SK-N-SH treated with all-trans-retinoic acid at 6 μM for 48 hours (cell line): ENCODE measurements at places on chromosomes 3 and 15.

DNA sequence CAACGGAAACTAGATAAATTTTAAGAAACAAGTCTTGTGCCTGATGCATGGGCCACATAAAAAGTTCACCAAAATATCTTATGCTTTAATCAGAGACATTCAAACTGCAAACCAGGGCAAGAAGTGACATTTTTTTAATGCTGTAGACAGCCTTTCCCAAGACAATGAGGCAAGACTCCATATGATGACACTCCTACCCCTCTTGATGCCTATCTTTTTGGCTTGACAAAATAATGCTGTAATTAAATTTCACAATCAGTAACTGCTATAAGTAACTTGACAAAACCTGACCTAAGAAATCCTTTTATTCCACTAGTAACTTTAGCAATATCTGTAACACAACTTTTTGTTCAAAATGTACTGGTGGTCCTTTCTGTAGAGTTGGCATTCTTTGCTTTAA is 48.7 kb downstream of the ECT2 start:
- ATAC-seq: no peak

DNA sequence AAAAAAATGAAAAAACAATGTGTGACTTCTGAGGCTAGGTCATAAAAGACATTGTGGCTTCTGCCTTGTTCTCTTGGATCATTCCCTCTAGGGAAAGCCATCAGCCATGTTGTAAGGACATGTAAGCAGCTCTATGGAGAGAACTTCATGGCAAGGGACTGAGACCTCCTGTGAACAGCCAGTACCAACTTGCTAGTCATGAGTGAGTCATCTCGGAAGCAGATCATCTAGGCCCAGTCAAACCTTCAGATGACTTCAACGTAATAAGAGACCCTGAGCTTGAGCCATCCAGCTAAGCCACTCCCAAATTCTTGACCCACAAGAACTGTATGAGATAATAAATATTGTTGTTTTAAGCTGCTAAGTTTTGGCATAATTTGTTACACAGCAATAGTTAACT is 4.9 kb downstream of the MON1A start:
- ATAC-seq: peak; percentile 6; the same call in 1 of the 3 replicates

GRCh38 chr3:17065881-17066280 is 181.1 kb downstream of the PLCL2 start:
- ATAC-seq: no peak

- ATAC-seq: no peak
Measured at GRCh38 chr3:23748398-23749110, 57.2 kb upstream of the UBE2E1 start.

GRCh38 chr15:38758043-38758442 is 193.4 kb upstream of the RASGRP1 start:
- ATAC-seq: peak; percentile 98

DNA sequence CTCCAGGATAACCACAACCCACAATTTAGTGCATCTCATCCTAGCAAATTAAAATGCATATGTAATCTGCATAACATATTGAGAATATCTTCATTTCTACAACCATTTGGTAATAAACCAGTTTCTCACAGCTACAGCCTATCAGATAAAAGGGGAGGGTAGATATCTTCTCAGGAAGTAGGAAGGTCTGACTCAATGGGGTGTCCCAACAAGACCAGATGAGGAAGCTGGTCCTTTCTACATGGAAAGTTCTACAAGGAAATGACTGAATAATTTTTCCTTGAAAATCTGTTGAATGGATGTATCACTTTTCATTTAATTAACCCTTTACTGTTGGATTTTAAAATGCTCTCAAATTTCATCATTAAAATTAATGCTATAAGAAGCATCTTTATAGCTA is 17.4 kb upstream of the TMPRSS7 start:
- ATAC-seq: no peak

GRCh38 chr3:177700117-177700516 is 502.8 kb upstream of the TBL1XR1 start:
- no peak for ATAC-seq
